ENCODE measurements at places on chromosomes 12 and 14.

- DNase-seq = no peak
These were observed 9.2 kb downstream of the ASCL4 start for GRCh38 chr12:107783406-107784376.

DNA sequence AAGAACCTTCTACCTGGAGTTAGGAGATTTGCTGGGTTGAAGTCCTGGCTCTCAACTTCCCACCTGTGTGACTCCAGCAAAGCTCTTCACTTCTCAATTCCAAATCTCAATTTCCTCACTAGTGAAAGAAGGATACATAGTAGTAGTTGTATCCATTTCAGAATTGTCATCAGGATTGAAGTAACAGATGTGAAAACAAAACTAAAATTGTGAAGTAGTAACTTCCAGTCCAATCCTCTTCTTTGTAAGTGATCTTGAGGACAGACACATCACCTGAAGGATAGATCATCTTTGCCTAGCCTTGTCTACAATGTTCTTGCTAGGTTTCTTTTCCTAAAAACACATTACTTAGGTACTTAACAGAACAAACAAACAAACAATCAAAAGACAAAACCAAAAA, 1.2 kb upstream of the LRRK2 start:
- DNase-seq = no peak

DNA sequence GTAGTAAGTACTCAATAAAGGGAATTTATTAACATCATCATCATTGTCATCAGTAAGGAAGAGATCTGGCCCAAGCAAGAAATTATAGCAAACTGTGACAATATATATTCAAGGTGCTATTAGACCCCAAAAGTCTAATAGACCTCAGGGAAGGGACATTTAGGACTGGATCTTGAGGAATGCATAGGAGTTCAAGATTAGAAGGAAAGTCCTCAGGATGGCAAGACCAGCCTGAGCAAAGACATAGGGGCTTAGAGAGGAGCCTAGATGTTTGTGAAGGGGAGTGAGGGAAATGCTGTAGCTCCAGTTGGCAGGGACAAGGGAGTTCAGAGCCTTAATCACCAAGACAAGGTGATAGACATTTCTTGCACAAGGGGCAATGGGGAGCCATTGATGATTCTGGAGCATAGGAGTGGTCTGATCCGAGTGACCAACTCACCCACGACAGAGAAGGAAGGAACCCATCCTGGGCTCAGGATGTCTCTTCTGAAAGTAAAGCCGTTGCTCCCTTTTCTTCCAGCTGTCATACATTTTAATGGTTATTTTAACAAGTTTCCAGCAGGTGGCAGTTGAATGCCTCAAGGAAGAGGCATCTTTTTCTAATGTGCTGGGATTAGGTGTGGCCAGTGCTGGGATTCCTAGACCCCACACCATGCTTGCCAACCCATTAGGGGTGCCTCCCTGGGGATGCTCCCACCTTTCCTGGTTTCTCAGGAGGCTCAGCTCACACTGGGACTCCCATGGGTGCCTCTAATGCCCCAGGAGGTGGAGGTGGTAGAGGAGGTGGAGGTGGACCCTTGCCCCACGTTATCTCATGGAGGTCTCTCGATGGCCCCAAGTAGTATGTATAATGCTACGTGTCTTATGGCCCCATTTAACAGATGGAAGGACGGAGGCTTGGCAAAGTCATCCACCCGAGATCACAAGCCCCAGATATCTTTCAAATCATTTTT, 37.8 kb downstream of the PHETA1 start:
- no peak for DNase-seq

DNA sequence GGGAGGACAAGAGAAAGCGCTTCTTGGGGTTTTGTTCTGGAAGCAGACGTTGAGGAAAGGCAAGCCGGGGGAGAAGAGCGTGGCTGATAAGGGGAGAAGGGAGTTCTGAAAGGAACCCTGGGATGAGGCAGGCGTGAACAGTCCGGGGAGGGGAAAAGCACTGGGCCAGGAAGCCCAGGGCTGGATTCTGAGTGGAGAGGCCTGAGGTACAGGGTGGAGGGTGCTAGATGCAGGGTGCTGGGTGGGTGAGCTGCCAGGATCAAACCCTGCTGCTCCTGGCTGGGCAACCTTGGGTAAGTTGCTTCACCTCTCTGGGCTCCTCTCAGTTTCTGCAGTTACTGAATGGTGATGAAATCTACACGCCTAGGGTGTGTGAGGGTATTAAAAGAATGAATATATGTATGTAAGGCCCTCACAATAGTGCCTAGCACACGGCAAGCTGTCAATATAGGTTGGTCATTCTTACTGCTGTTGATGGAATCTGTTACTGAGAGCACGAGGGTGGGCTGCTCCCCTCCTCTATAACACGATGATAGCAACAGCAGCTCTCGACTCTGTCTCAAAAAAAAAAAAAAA, 138.5 kb downstream of the RBM19 start:
- DNase-seq = no peak

- DNase-seq = no peak
These were observed 26.7 kb downstream of the CBX5 start for GRCh38 chr12:54253240-54253639.
